ENCODE measurements at places on chromosomes 11 and 22.

DNA sequence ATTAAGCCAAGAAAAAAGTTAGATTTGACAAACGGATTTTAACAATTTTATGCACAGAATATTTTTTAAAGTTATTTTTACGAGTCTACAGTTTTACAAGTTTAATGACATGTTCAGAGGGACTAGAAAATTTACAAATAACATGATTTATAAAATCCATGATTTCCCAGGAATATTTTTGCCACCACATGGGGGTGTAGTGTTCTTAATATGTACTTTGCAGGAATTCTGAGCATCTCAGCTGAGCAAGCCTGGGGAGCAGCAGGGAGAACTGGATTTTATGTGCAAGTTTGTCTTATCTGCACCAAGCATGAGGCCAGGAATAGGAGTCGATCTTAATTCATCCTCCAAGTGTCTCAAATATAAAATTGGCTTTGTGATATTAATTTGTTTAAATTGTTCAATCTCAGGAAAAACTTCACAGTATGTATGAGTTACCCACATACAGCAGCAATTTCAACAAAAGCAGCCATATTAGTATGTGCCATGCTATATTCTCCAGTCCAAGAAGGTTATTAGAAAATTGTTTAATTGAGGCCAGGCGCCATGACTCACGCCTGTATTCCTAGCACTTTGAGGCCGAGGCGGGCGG, 826.3 kb downstream of the DLG2 start:
- H3K27ac ChIP-seq = no peak overlapping the region
- no peaks in the 10 kb centered on the region for H3K4me1 ChIP-seq
- no peaks in the 10 kb centered on the region for H3K36me3 ChIP-seq
- H3K4me3 ChIP-seq = no peak overlapping the region
- DNase-seq = no peak
- no peaks in the 10 kb centered on the region for H3K27me3 ChIP-seq

GRCh38 chr11:1567052-1567720, 4.9 kb downstream of the DUSP8 start:
- no peak overlapping the region for H3K27ac ChIP-seq
- H3K4me1 ChIP-seq = peaks cover 28% of the 10 kb centered on the region
- H3K27me3 ChIP-seq = no peaks in the 10 kb centered on the region
- DNase-seq = no peak
- H3K36me3 ChIP-seq = no peaks in the 10 kb centered on the region
- no peak overlapping the region for H3K4me3 ChIP-seq

- no peak overlapping the region for H3K27ac ChIP-seq
- DNase-seq = no peak
- H3K4me3 ChIP-seq = no peak overlapping the region
- H3K36me3 ChIP-seq = no peaks in the 10 kb centered on the region
Observed at GRCh38 chr11:45527898-45528297, 137.5 kb downstream of the CHST1 start.

GRCh38 chr11:111395749-111396148, 16.7 kb upstream of the POU2AF1 start:
- peak; percentile 54 for DNase-seq
- H3K36me3 ChIP-seq = no peaks in the 10 kb centered on the region

DNA sequence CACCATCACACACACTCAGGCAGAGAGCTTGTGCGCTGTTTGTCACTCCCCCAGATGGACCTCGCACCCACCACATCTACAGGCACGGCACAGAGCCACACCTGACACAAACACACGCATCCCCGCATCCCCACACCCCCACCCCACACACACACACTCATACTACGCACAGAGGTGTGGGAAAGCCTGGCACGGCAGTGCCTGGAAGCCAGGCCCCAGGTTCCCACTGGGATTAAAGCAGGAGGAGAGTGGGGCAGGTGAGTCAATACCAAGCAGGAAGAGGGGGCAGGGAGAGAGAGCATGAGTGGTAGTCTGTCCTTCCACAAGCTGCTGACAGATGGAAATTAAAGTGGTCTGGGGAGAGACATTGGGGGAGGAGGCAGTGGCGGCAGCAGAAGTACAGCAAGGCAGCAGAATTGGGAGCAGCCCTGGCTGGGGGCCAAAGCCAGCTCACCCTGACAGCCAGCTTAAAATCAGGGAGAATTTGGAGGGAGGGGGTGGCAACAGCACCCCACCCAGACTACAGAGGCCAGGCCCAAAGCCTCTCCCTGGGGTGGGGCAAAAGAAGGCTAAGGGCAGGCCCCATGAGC, 20.7 kb downstream of the TNKS1BP1 start:
- H3K27me3 ChIP-seq = no peaks in the 10 kb centered on the region
- no peak for DNase-seq
- peaks cover 62% of the 10 kb centered on the region for H3K4me1 ChIP-seq
- H3K4me3 ChIP-seq = no peak overlapping the region
- peak overlapping the region; percentile 57 for H3K27ac ChIP-seq

- H3K27me3 ChIP-seq = no peaks in the 10 kb centered on the region
- H3K4me1 ChIP-seq = no peaks in the 10 kb centered on the region
- H3K4me3 ChIP-seq = no peak overlapping the region
- no peak for DNase-seq
Observed at GRCh38 chr11:76048763-76049162, 157.5 kb downstream of the WNT11 start.

GRCh38 chr11:6771926-6772893, at the start of gene OR2AG2:
OR2AG2 (minus strand) TSS chr11:6771976; CDS start chr11:6768957, 3,019 bp downstream.
- no peak for DNase-seq
- H3K27ac ChIP-seq = no peak within 1 kb of the TSS
- H3K27me3 ChIP-seq = no peaks in the 10 kb centered on the region
- H3K4me1 ChIP-seq = no peaks in the 10 kb centered on the region
- H3K4me3 ChIP-seq = no peak within 1 kb of the TSS
- H3K36me3 ChIP-seq = no peaks in the 10 kb centered on the region

Measured in vagina (tissue), 2 donors.